ENCODE measurements at places on chromosomes 5 and 9.

GRCh38 chr5:178564811-178565550, 25.2 kb downstream of the COL23A1 start:
- no peak for DNase-seq

DNA sequence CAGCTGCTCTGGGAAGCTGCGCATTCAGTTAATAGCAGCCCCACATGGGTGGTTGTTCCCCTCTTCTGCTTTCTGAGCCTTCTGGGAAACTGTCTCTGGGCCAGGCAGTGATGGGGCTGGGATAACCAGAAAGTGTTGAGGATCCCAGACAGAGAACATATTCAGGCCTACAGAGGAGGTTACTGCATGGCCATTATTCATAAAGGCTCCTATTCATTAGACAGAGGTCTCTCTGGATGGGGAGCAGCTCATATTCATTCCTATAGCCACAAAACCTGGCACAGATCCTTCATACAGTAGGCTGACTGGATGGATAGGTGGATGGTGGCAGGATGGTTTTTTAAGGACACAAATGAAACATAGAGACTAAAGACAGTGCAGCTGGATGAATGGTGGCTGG, 76.3 kb downstream of the HSPA4 start:
- DNase-seq, result no peak

- DNase-seq, result no peak
Observed at GRCh38 chr9:82882748-82883147, 180.2 kb downstream of the RASEF start.

DNA sequence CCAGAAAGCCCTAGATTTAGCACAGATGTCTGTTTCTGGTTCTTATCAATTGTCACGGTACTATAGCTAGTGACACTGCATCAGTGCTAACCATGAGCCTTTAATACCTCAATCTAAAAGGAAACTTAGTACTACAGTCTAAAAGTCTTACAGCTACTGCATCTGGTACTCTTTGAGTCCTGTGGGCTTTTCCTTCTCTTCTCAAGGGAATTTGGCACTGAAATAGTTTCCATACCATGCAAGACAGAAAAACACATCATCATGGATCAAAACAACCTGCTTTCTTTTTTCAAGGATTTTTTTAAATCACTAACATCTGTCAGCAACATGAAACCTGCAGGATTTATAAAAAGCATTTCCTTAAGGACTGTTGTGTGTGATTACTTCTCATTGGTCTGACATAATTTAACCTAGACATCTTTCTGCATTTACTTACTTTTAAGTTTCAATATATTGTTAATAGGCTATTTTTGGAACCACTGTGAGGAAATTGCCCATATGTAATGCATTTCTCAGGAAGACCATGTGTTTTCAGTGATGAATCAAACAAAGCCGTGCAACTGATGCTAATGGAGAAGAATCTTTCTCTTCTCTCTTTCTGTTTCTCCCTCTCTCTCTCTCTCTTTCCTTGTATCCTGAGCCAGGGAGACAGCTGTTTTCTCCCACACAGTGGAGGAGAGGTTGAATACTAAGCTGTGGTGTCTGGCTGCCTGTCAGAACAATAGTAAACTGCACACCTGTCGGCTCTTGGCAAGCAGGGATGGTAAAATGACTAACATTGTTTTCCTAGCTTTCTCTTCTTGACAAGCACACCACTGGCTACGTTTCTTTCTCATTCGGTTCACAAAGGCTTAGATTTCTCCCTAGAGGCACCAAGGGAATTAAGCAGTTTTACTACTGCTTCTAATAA, 273.4 kb downstream of the CSNK1G3 start:
- DNase-seq, result no peak

- DNase-seq, result no peak
Observed at GRCh38 chr5:77970891-77971290, 194.8 kb upstream of the TBCA start.

- DNase-seq, result no peak
Observed at GRCh38 chr5:173736923-173737412, 120.5 kb upstream of the BOD1 start.

- DNase-seq, result no peak
Observed at GRCh38 chr5:54946306-54946819, 39.0 kb downstream of the ESM1 start.

DNA sequence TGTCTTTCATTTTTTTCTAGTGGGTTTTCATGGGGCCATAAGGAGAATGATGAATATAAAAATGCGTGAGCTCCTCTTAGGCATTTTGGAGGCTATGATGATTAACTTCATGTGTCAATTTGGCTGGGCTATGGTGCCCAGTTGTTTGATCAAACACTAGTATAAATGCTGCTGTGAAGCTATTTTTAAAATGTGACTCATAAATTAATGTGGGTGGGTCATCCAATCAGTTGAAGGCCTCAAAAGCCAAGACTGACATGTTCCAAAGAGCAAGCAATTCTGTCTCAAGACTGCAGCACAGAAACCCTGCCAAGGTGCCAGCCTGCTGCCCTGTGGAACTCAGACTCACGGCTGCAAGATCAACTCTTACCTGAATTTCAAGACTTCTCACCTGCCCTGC, 24.4 kb upstream of the ICE1 start:
- DNase-seq, result no peak

GRCh38 chr9:128152133-128153059, 3.1 kb downstream of the LCN2 start:
- DNase-seq, result no peak

GRCh38 chr9:31590091-31590490, 794.4 kb upstream of the ACO1 start:
- DNase-seq, result no peak

GRCh38 chr9:137294091-137294680, 7.9 kb downstream of the NRARP start:
- no peak for DNase-seq

DNA sequence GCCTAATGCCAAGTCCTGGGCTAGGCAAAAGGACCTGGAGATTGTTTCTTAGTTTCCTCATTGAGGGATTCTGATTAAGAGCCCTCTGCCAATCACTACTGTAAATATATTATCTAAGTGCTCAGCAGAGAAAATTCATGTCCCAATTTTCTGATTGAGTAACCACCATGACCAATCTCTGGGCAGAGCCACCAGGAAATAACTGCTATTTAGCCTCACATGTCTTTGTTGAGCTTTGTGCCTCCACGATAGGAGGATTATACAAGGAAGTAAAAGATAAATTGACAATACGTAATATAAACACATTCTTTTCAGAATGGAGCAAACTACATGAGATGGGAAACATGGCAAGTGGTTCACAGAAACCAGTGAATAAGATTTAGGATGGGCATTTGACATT, 396.1 kb upstream of the PAPPA start:
- DNase-seq, result no peak

DNA sequence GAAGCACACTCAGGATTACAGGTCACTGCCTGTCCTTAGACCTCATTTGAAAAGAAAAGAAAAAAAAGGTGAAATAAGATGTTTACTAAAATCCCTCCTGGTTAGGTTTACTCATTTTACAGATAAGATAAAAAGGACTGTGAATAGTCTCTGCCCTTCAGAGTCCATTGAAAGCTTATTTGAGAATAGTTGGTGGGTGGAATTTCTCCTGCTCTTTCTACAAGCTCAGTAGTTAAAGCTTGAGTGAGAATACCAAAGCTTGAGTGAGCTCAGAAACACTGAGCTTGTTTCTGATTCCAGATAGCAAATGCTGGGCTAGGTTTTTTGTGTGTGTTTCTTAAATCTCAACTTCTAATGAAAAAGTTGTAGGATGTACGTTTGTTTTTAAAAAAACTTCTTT, 106.7 kb downstream of the SLF1 start:
- no peak for DNase-seq

DNA sequence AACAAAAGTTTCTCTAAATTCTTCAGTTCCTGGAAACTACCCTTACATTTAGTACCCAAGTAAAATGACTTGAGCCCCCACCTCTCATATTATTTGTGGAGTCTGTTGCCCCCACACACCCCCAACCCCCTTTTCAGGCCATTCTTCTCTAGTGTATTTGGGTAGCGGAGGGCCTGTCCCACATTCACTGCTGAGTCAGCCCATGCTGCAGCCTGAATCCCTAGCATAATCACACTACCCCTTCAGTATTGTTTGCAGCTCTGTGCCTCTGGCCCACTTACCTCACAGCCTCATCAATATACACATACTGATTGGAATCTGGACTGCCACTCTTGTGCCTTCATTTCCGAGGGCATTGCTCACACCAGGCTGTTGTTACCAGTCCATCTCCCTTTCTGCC, 26.8 kb downstream of the RGS7BP start:
- no peak for DNase-seq

- DNase-seq, result no peak
Observed at GRCh38 chr9:2173170-2173569, 158.0 kb downstream of the SMARCA2 start.

- DNase-seq, result no peak
Observed at GRCh38 chr9:83108208-83108607, 45.3 kb upstream of the RASEF start.

DNA sequence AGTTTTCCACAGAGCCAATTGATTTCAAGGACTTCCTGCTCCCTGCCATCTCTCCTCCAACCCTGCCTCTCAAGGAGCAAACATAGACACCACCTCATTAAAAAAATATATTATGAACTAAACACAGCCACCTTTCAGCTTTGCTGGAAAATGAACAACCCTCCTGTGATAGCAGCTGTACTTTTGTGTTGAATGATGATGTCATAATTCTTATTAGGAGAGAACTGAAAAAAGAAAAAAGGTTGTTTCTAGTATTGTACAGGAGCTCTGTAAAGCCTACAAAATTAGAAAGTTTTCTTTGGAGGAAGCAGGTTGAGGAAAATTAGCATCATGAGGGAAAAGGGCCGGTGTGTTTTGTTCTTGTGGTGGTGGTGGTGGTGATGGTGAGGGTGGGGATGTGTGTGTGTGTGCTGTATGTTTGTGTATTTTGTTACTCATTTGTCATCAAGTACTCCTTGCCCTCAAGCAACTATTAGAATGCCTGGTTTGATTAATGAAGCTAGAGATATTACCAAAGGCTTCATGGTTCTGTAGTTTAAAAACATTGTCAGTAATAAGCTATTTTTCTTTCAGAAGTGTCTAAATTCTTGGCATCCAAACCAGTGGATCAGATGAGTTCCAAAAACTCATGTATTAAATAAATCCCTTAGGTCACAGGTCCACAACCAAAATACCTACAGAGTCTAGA, 405.9 kb downstream of the TLE4 start:
- no peak for DNase-seq

- DNase-seq, result no peak
Observed at GRCh38 chr5:87410931-87411330, 1.8 kb downstream of the CCNH start.

- DNase-seq, result no peak
Observed at GRCh38 chr5:101091902-101092301, 188.8 kb upstream of the ST8SIA4 start.

DNA sequence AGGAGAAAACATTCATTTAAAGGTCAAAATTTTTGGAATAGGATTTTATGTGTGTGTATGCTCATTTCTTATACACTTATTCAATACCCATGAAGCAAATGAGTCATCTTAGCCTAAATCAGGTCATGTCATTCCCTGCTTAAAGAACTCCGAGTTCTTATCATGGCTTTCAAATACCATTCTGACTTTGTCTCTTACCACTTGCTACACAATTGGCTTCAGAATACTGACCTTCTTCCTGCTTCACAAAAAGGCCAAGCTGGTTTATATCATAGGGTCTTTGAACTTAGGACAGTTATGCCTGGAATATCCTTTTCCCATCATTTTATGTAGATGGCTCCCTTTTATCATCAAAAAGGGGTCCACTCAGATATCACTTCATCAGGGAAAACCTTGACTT, 652.2 kb upstream of the WWC1 start:
- no peak for DNase-seq

DNA sequence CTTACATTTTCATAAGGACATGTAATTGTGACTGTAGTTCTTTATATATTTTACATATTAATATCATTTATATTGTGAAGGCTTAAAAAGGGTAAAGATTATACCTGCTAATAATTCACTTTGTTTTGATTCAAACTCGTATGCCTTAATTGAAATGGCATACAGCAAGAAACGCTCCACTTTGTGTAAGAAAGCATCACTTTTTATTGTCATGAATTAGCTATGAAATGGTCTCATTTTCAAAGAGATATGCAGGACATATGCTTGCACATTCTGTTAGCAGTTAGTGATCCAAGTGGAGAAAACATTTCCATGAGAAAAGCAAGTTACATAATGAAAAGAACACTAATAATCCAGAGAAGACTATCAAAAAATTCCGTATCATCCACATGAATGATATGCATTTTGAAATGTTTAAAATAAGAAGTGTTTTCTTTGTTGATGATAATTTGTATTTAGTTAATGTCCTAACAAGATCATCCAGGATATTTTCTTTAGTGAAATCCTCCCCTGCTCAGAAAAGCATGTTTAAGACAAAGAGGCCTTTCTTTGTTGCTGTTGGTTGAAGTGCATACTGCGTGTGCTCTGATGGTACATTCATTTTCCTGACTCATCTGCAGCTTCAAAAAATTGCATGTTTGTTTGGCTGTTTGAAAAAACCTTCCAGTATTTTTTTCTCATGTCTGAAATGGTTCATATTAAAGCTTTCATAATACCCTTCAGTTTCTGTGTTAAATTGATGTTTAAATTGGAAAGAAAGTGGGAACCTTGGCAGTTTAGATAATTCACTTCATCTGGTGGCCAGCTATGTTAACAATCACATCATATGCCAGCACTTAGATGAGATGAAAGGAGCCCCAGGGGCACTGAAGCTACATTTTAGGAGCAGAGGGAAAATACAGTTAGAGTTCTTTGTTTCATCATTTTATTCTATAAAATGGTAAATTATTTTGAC, 242.2 kb downstream of the CSNK1G3 start:
- DNase-seq, result no peak

DNA sequence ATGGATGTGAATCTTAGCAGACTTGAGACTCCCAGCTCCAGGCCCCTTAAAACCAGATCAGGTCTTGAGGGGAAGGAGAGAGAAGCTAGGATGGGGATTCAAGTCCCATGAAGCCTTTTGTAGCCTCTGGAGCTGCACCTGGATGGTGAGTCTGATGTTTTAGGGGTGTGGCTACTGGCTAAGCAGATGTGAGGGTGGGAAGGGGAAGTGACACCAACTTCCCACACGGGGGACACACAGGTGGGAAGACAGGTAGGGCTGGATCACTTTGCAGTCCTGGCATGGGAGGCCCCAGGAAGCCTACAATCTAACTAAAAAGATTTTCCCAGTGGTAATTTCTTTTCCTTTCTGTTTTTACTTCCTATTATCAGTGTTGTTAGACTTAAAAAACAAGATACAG, 38.7 kb upstream of the UBAP2 start:
- no peak for DNase-seq

DNA sequence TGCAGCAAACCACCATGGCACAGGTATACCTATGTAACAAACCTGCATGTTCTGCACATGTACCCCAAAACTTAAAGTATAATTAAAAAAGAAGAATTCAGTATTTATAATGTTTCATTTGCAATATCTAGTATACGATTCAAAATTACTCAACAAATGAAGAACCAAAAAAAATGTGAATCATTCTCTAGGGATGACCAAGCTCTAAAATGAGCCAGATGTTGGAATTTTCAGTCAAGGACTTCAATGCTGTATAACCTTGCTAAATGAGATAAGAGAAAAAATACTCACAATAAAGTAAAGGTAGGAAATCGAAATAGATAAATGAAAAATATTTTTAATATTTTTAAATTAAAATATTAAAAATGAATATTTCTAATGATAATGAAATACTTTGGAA, 108.7 kb upstream of the ADRA1B start:
- no peak for DNase-seq

- DNase-seq, result no peak
Observed at GRCh38 chr5:137245438-137245837, 253.7 kb downstream of the SPOCK1 start.

- no peak for DNase-seq
Observed at GRCh38 chr9:120562861-120563443, 17.0 kb downstream of the CDK5RAP2 start.

GRCh38 chr5:150514708-150515211, 6.8 kb downstream of the NDST1 start:
- no peak for DNase-seq

Data from stimulated activated CD8-positive, alpha-beta memory T cell treated with anti-CD3 and anti-CD28 coated beads, Interleukin-7, amount 100 ng/mL, for 1 hour (primary cell).